ENCODE measurements at places on chromosomes 6 and 20.

DNA sequence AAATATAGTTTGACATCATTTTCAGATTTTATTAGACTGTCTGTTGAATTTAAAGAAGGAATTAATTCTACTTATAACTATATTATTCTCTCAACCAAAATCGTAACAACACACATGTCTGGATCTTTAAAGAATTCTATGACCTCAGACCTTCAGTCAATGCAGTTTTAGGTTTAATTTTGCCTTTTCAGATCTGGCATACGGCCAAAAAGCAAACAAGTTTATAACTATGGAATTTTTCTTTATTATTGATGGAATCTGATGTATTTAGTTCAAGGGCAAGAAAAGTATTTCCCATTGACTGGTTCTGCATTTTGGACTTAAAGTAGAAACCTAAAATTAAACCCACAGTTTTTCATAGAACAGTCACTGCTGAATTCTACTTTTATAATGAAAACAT is 233.4 kb downstream of the EYA4 start:
- DNase-seq: no peak

GRCh38 chr6:82033631-82034211 is 213.8 kb downstream of the IBTK start:
- DNase-seq: no peak

- no peak for DNase-seq
These were observed 393.7 kb downstream of the UTRN start for GRCh38 chr6:144678844-144679243.

GRCh38 chr6:168369786-168370185 is 50.2 kb upstream of the DACT2 start:
- no peak for DNase-seq

DNA sequence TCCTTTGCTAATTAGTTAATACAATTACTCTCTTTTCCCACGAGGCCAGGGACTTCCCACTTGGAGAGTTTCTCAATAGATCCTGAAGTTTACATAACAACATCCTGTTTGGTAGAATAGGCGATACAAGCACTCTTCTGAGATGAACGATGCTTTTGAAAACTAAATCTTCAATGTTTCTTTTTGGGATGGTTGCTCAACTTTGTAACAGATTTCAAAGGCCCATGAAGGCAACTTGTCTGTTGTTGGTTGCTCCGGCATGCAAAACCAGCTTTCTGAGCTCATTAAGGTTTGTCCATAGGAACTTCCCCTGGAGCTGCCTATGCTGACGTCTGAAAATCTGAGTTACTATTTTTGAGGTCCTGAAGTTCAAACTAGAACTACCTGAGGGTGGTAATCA is 25.9 kb upstream of the ROS1 start:
- no peak for DNase-seq

DNA sequence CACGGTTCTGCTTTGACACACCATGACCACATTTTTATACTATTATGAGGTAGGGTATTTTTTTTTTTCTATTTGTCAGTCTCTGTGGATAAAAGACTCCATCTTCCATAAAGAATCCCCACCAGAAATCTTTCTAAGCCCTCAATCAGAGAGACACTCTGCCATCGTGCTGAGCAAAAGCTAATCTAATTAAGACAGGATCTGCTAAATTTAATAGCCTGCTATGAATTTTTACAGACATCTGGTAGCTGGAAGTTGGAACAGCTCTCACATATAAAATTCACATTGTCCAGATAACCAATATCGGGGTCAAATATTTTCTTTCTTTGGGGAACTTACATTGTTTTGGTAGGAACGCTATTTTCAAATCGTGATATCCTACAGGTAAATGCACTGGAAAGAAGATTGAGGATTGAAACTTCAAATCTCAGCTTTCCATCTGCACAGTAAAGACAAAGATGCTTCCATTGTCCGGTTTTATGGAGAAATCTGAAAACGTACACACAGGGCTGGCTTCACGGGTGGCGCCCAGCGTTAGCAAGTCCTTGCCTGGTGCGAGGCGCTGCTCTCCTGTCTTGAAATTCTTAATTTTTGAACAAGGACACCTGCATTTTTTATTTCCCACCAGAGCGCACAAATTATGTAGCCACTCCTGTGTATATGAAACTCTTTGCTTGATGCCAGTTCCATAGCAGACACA is 573.8 kb upstream of the NOX3 start:
- DNase-seq: no peak

- no peak for DNase-seq
These were observed 52.9 kb upstream of the BHLHE23 start for GRCh38 chr20:63059684-63060056.

DNA sequence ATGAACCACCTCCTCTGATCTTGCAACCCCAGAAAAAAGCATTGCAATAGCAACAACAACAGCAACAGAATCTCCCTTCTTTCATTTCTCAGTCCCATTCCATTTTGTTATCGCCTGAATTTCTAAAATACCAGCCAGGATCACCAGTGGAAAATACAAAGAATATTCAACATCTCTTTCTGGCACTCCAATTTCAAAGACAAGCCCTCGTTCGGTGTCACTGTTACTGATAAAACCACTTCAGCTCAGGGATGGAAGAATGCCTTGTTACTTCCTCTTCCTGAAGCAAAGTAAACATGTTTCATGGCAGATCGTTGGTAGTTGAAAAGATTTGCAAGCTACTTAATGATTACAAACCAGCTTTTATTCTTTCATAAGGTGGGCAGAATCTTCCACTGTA is 94.0 kb upstream of the SPTLC3 start:
- no peak for DNase-seq

DNA sequence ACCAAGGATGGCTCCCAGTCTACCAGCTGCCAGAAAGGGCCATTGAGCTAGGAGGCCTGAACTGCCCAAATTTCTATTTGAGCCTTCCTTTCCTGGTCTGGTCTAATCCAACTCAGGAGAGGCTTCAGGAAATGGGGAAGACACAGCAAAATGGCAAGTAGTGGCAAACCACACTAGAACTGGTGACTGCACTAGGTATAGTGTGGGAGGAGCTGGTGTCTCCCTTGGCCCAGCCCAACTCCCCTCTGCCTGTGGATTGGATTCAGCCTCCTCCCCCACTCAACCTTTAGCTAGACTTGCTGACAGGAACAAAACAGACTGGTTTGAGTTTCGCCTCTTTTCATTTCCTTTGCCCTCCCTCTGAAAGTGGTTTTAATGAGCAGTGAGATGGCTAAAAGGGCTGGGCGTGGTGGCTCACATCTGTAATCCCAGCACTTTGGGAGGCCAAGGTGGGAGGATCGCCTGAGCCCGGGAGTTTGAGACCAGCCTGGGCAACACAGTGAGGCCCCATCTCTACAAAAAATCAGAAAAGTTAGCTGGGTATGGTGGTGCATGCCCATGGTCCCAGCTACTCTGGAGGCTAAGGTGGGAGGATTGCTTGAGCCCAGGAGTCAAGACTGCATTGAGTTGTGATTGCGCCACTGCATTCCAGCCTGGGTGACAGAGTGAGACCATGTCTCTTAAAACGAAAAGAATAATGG is 17.5 kb downstream of the MRPS18A start:
- DNase-seq: no peak

DNA sequence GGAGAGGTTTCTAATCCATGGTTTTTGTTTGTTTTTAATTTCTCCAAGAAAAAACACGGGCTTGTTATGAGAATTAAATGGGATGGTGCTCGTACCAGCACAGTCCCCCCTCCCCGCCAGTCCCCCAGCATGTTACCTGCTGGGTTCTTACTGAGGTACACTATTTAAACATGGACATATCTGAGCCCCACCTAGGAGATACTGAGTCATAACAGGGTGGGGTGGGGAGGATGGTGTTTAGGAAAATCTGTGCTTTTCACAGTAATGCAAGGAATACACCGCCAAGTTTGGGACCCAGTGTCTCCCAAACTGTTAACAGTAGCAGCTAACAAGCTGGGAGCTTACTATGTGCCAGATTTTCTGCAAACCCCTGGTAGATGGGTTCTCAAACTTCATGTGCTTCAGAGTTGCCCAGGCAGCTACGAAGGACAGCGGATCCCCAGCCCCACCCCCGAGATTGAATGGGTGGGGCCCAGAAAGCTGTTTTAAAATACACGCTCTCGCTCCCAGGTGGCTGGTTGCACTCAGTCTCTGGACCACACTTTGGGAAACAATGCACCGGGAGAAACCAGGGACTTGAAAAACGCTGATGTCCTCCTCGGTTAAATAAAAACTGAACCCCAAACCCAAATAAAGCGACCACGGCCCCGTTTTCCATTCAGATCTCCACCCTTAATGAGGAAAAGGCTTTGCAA is 995 bp downstream of the ZFP64 start:
- no peak for DNase-seq

DNA sequence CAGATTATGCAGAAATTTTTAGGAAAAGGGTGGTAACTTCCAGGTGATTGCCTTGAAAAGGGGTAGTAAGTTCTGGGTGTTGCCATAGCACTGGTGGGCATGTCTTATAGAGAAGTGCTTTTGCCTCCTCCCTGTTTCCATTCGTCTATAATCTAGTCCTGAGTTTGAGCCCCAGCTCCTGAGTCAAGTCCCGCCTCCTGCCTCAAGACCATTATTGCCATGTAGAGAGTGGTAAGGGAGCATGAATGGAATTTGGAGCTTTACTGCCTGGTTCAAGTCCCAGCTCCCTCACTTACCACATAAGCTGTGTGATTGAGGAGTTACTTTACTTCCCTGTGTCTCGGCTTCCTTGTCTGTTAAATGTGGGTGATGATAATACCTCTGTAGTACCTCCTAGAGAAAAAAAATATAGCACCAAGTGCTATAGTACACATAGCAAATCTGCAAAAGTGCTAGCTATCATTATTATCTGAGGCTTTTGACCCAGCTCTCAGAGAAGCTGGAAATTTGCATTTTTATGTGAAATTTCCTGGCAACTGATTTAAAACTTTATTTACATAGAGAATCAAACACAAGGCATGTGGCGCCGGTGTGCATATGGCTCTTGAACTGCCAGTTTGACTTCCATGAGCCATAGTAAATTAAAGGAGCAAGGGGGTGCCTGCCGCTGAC is 36.0 kb downstream of the TGM6 start:
- no peak for DNase-seq

GRCh38 chr6:109088995-109089394 is 5.7 kb downstream of the SESN1 start:
- no peak for DNase-seq

- DNase-seq: no peak
These were observed 113.9 kb downstream of the NFATC2 start for GRCh38 chr20:51428401-51429143.

DNA sequence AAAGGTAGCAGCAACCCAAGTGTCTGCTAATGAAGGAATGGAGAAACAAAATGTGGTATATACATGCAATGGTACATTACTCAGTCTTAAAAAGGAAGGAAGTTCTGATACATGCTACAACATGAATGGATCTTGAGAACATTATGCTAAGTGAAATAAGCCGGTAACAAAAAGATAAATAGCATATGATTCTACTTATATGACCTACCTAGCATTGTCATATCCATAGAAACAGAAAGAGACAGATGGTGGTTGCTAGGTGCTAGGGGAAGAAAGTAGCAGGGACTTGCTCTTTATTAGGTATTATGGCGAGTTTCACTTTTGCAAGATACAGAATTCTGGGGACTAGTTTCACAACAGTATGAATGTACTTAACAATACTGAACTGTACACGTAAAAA is 46.6 kb downstream of the UBR2 start:
- DNase-seq: no peak

DNA sequence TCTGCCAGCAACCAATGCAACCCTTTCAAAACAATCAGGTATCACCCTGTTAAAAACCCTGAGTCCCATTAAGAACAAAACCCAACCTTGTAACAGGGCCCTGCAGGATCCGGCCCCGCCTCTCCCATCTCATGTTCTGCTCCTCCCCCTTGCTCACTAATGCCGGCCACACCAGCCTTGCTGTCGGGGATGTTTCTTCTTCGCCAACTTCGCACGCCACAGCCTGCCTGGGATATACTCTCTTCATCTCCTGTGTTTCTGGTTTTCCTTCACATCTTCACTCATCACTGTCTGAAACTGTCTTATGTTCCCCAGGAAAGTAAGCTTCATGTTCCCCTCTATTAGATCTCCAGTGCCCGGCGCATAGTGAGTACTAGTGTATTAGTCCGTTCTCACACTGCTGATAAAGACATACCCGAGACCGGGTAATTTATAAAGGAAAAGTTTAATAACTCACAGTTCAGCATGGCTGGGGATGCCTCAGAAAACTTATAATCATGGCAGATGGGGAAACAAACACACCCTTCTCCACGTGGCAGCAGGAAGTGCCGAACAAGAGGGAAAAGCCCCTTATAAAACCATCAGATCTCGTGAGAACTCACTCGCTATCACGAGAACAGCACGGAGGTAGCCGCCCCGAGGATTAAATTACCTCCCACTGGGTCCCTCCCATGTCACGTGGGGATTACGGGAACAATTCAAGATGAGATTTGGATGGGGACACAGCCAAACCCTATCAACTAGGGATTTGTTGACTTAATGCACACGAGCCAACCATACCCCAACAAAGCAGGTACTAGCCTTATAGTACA is 5.1 kb downstream of the TP53RK start:
- DNase-seq: peak; percentile 25

- no peak for DNase-seq
These were observed 49.7 kb downstream of the OR2B2 start for GRCh38 chr6:27862396-27863066.

GRCh38 chr6:42028234-42029061 is 21.9 kb upstream of the TAF8 start:
- DNase-seq: no peak

GRCh38 chr6:33808641-33809180 is 4.9 kb upstream of the MLN start:
- DNase-seq: no peak

DNA sequence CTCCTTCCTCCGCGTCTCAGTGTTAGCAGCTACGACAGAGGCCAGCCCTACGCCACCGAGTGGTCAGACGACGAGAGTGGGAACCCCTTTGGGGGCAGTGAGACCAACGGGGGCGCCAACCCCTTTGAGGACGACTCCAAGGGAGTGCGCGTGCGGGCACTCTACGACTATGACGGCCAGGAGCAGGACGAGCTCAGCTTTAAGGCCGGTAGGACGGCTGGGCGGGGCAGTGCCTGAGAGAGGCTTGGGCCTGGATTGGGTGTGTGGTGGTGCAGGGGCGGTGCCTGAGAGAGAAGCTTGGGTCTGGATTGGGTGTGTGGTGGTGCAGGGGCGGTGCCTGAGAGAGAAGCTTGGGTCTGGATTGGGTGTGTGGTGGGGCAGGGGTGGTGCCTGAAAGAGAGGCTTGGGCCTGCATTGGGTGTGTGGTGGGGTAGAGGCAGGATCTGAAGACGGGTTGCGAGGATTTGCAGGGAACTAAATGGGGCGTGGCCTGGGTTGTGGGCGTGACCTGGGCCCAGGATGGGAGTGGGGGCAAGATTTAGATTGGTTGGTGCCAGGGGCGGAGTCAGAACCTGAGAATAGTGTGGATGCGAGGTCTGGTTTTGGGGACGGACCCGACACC is 24.4 kb downstream of the SPDEF start:
- DNase-seq: peak; percentile 63

GRCh38 chr20:32569380-32570305 is 15.5 kb downstream of the NOL4L start:
- no peak for DNase-seq

GRCh38 chr6:170137911-170138910 is 152.7 kb downstream of the DLL1 start:
- no peak for DNase-seq

Measured in kidney epithelial cell (primary cell).